ENCODE measurements at places on chromosomes 4 and X.
A peak's percentile ranks its signal among the peaks of the same experiment; 100 is the strongest.

DNA sequence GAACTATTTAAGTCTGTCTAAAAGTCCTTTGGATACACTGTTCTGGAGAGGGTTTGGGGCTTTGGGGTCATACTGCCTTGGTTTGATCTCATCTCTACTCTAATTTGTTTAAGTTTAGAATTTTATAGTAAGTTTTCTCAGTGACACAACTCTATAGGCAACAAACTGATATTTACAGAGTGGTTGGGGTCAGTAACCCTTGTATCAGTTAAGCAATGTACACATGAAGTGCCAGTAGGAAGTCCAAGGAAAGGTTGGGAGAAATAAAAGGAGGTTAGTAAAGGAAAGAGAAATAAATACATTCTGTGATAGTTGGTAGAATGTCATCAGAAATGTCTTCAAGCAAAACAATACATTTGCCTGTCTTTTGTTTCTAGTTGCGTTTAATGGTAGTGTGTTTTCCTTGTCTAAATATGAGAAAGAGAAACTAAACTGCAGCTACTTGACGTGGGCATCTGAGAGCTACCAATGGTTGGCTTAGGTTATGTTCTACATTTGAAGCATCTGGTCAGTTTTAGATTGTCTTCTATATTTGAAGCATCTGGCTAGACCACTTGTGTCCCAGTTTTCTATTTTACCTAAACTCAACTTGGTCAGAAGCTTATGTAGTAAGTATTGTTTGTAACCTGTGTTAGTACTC, 6.9 kb downstream of the ATP7A start:
- no peak for DNase-seq
- no peak overlapping the region for H3K4me3 ChIP-seq
- no peaks in the 10 kb centered on the region for H3K27me3 ChIP-seq
- H3K4me1 ChIP-seq = no peaks in the 10 kb centered on the region

- H3K4me1 ChIP-seq = peaks cover 30% of the 10 kb centered on the region
- no peak overlapping the region for H3K4me3 ChIP-seq
- no peak for DNase-seq
- no peak overlapping the region for H3K27ac ChIP-seq
- no peaks in the 10 kb centered on the region for H3K27me3 ChIP-seq
Measured at GRCh38 chr4:40323866-40324265, 11.3 kb upstream of the CHRNA9 start.

GRCh38 chrX:11349661-11350337, 56.6 kb downstream of the AMELX start:
- no peak overlapping the region for H3K4me3 ChIP-seq
- H3K27me3 ChIP-seq = peaks cover 10% of the 10 kb centered on the region
- H3K4me1 ChIP-seq = peaks cover 9% of the 10 kb centered on the region
- no peak for DNase-seq

DNA sequence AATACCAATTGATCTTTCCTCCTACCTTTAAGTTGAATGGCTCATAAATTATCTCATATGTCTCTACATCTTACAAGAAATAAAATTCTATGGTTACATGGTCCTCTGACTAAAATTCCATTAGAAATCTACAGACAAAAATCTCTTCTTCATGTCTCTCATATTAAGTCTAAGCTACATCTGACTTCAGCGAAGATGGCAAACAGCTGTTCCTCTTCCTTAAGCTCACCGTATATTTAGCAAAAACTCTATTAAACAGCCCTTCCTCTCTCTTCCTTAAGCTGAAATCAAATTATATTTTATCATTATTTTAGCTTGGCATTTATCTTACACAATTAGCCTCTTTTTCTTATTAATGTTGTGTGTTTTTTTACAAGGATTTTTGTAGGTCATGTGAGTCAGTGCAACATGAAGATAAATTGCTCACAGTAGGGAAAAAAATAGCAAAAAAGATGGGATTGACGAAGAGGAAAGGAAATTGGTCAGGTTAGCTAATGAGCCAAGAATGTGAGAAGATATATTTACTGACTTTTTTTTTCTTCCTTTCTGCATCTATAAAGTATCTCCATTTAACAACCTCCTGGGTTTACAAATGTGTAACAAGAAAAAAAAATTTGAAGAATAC, 2412.8 kb downstream of the ARAP2 start:
- DNase-seq = no peak
- no peaks in the 10 kb centered on the region for H3K27me3 ChIP-seq
- no peak overlapping the region for H3K27ac ChIP-seq
- H3K36me3 ChIP-seq = peaks cover 2% of the 10 kb centered on the region

- no peak overlapping the region for H3K4me3 ChIP-seq
- no peaks in the 10 kb centered on the region for H3K36me3 ChIP-seq
- no peak for DNase-seq
Measured at GRCh38 chr4:66567551-66567950, 897.3 kb upstream of the EPHA5 start.

- peaks cover 5% of the 10 kb centered on the region for H3K4me1 ChIP-seq
- no peak overlapping the region for H3K27ac ChIP-seq
- no peaks in the 10 kb centered on the region for H3K36me3 ChIP-seq
- DNase-seq = no peak
- H3K4me3 ChIP-seq = no peak overlapping the region
Measured at GRCh38 chrX:132664273-132664672, 175.4 kb upstream of the MBNL3 start.

- H3K4me1 ChIP-seq = peaks cover 46% of the 10 kb centered on the region
- peaks cover 7% of the 10 kb centered on the region for H3K36me3 ChIP-seq
- peak overlapping the region; percentile 92 for H3K4me3 ChIP-seq
- peak overlapping the region; percentile 79 for H3K27ac ChIP-seq
- peak; percentile 91 for DNase-seq
Measured at GRCh38 chrX:70454441-70455365, 10.1 kb downstream of the DLG3 start.

GRCh38 chrX:146160443-146161203, 343.0 kb downstream of the SLITRK2 start:
- DNase-seq = no peak
- H3K4me1 ChIP-seq = no peaks in the 10 kb centered on the region
- no peak overlapping the region for H3K4me3 ChIP-seq
- H3K27me3 ChIP-seq = no peaks in the 10 kb centered on the region
- H3K36me3 ChIP-seq = peaks cover 40% of the 10 kb centered on the region

GRCh38 chrX:39002466-39002865, 201.2 kb downstream of the MID1IP1 start:
- no peaks in the 10 kb centered on the region for H3K27me3 ChIP-seq
- H3K36me3 ChIP-seq = no peaks in the 10 kb centered on the region
- no peak overlapping the region for H3K4me3 ChIP-seq

DNA sequence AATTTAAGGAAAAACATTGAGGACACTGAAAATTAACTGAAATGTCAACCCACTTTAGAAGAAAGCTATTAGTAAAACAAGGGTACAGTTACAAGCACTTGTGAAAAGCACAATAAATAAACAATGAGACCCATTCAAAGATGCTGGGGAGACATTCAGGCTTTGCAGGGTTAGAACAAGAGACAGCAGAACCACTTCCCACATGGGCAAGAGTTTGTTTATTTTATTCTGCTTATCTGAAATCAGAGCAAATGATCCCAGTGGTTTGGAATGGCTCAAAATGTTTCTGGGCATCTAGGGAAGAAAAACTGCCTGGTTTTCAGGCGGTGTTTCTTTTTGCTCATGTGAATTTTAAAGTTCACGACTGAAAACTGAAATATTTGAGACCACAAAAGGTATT, 42.4 kb downstream of the PPP3CA start:
- peak overlapping the region; percentile 72 for H3K27ac ChIP-seq
- H3K27me3 ChIP-seq = no peaks in the 10 kb centered on the region
- H3K36me3 ChIP-seq = no peaks in the 10 kb centered on the region

GRCh38 chr4:31617667-31618066, 897.5 kb downstream of the PCDH7 start:
- DNase-seq = no peak
- no peaks in the 10 kb centered on the region for H3K27me3 ChIP-seq
- H3K36me3 ChIP-seq = no peaks in the 10 kb centered on the region
- H3K4me3 ChIP-seq = no peak overlapping the region
- no peak overlapping the region for H3K27ac ChIP-seq

DNA sequence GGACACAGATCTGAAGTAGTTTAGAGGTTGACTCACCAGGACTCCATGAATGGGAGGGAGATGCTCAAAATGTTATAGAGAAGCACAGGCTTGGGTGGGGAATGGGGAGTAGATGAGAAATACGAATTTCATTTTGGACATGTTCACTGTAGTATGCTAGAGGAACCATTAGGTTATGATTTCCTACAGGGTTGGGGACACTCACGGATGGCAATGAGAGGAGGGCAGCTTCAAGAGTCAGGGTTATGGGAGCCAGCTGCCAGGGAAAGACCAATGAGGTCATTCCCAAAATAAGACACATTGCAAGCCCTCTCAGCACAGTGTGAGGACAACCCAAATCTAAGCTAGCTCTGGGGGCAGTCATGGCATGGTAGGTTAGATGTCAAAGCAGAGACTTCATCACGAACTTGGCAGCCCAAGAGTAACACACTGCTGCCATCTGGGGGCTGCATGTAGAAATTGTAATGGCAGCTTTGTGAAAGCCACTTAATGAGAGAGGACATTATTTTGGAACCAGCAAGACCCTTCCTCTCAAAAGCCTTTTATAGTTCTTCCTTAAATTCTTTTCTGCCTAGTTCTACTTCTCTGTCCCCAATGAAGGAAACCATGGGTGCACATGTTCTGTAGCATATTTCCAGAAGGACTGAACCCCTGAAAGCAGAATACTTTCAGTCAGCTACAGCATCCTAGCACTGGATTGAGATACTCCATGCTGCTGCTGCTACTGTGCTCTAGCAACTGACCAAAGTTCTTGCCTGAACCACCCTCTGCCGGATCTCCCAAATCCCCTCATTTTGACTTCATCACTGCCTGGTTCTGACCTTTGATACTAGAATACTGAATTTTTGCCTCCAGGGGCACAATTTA, 16.2 kb upstream of the ZCCHC12 start:
- no peak overlapping the region for H3K27ac ChIP-seq
- H3K4me1 ChIP-seq = no peaks in the 10 kb centered on the region
- no peaks in the 10 kb centered on the region for H3K27me3 ChIP-seq
- DNase-seq = peak; percentile 36
- peaks cover 3% of the 10 kb centered on the region for H3K36me3 ChIP-seq
- no peak overlapping the region for H3K4me3 ChIP-seq

GRCh38 chr4:109041463-109042360, 260.7 kb downstream of the COL25A1 start:
- no peak overlapping the region for H3K4me3 ChIP-seq
- no peaks in the 10 kb centered on the region for H3K27me3 ChIP-seq
- H3K36me3 ChIP-seq = no peaks in the 10 kb centered on the region

- no peaks in the 10 kb centered on the region for H3K4me1 ChIP-seq
- no peak for DNase-seq
- H3K27ac ChIP-seq = no peak overlapping the region
- peaks cover 2% of the 10 kb centered on the region for H3K27me3 ChIP-seq
Measured at GRCh38 chrX:109934434-109934833, 68.5 kb upstream of the TMEM164 start.

- H3K27ac ChIP-seq = no peak overlapping the region
- DNase-seq = no peak
- peaks cover 9% of the 10 kb centered on the region for H3K27me3 ChIP-seq
- peaks cover 15% of the 10 kb centered on the region for H3K36me3 ChIP-seq
Measured at GRCh38 chrX:154812341-154813101, 7.2 kb upstream of the MPP1 start.

- peaks cover 5% of the 10 kb centered on the region for H3K36me3 ChIP-seq
- peaks cover 46% of the 10 kb centered on the region for H3K4me1 ChIP-seq
Measured at GRCh38 chr4:76969495-76969894, 19.9 kb downstream of the SEPTIN11 start.

DNA sequence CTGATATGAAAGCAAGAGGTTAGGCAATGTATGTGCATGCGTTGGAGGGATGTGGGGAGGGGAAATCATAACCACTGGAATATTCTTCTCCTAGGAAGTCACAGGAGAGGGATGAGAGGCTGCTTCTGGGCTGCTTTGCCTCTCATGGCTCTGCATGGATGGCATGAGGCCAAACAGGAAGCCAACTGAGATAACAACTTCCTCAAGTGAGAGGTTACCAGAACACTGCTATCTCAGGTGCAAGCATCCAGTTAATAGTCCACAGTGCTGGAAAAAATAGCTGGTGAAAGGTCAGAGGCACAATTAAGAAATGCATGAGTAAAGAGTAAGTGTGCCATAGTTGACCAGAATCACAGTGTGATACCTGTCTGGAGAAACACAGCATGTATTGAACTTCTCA, 113.3 kb downstream of the ELOVL6 start:
- peaks cover 28% of the 10 kb centered on the region for H3K36me3 ChIP-seq
- H3K27ac ChIP-seq = 0 out of 2 replicates have a peak overlapping the region, but pooled peaks have one; percentile 2
- H3K27me3 ChIP-seq = no peaks in the 10 kb centered on the region
- H3K4me3 ChIP-seq = no peak overlapping the region
- DNase-seq = no peak

DNA sequence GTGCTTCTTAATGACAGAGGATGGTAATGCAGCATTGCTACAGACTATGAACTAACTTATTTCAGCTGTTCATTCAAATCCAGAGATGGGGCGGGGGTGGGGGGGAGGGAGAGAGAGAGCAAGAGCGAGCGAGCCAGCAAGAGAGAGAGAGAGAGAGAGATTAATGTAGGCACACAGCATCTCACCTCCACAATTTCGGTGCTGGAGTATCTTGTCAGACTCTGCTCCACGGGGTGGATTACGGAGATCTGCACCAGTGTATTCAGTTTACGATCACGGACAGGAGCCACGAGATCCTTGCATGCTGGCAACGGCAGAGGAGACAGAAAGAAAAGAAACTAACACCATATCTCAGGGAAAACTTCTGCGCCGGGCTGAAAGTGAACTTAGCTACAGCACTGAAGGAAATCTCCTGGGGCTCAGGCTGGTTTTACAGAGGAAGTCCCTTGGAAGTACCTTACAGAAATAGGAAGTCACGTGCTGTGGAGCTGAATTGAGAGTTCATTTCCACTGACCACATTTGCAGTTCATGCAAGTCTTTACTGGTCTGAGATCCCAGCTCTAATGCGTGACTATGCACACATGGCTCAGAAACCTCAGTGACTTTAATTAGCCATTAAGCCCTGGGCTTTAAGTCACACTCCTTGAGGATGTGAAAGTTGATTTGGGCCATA, 440.9 kb downstream of the INPP4B start:
- peaks cover 62% of the 10 kb centered on the region for H3K4me1 ChIP-seq
- no peak for DNase-seq
- H3K36me3 ChIP-seq = no peaks in the 10 kb centered on the region

All from WTC11 (cell line).